Activated T-cell treated with anti-CD3 and anti-CD28 coated beads, Interleukin-2, amount 50 U/mL, for 1 hour (primary cell): ENCODE measurements at places on chromosomes 13 and 19.

DNA sequence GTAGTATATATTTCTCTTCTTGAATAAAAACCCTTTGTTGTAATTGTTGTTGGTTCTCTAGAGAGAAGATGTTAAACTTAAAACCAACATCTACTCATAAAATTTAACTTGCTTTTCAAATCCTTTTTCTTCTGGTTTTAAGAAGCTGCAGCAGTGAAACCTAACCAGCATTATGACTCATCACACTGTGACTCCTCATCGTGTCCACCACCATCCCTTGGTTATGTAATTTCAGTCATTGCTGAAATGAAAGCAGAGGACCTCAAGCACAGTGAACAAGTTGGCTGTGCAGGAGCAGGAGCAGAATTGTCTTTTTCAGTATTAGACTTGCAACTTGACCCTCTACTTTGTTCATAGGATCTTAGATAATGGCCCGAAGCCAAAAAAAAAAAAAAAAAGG, 64.9 kb upstream of the HTR2A start:
- DNase-seq = no peak

DNA sequence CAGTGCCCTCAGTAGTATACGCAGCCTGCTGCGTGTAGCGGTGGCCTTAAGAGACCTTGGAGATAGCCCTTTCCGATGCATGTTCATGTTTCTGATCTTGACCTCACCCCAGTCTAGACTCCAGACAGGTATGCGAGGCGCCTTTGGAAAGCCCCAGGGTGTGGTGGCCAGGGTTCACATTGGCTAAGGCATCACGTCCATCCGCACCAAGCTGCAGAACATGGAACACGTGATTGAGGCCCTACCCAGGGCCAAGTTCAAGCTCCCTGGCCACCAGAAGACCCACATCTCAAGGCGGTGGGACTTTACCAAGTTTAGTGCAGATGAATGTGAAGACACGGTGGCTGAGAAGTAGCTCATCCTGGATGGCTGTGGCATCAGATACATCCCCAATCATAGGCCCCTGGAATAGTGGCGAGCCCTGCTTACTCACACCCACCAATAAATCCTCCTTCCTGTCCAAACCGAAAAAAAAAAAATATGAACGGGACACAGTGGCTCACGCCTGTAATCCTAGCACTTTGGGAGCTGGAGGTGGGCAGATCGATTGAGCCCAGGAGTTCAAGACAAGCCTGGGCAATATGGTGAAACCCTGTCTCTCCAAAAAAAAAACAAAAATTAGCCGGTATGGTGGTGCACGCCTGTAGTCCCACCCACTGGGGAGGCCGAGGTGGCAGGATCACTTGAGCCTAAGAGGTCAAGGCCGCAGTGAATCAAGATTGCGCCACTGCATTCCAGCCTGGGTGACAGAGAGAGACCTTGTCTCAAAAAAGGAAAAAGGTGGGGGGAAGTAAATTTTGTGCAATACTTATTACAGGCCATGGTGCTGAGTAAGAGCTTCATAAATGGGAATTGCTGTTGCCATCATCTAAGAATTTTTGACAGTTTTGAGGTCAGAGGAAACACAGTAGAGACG, 12.4 kb upstream of the CBLC start:
- no peak for DNase-seq

- DNase-seq = no peak
Measured at GRCh38 chr13:71838842-71839241, 28.2 kb downstream of the DACH1 start.

GRCh38 chr13:112118451-112119064, 51.6 kb downstream of the SOX1 start:
- no peak for DNase-seq

- DNase-seq = no peak
Measured at GRCh38 chr13:79782541-79783205, 301.7 kb downstream of the NDFIP2 start.

- no peak for DNase-seq
Measured at GRCh38 chr19:3443840-3444694, 36.3 kb downstream of the SMIM24 start.

DNA sequence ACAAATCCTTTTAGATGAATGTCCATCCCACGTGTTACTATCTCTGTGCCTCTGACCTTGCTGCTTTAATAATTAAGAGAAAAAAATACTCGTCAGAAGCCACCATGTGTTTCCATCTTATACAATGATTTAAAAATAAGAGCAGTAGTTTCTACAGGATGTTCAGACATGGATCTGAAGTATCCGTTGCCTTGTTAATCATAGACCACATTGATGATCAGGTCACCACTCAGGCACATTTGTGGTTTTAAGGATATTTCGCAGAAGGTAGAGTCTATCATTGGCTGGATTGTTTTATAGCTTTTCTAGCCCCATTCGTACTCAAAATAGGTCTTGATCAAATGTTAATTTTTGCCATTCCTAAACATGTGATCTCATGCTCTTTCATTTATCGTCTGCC, 710.0 kb upstream of the ARGLU1 start:
- DNase-seq = no peak

DNA sequence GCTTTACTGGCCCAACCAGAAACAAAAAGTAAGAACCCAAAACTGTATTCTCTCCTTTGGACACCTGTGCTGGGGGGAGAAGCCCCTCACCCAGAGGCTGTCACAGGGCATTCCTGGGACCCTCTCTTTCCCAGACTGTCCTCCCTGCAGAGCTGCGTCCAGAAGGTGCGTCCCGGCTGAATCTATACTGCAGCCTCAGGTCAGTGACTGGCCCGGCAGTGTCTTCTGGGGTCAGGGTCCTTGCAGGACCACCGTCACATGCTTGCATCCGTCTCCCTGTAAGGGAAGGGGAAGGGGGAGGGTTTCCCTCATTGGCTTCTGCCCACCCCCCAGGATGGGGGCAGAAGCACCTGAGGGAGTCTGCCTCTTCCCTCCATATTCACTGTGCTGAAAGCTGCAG, 76.5 kb downstream of the ATP11A start:
- DNase-seq = no peak

DNA sequence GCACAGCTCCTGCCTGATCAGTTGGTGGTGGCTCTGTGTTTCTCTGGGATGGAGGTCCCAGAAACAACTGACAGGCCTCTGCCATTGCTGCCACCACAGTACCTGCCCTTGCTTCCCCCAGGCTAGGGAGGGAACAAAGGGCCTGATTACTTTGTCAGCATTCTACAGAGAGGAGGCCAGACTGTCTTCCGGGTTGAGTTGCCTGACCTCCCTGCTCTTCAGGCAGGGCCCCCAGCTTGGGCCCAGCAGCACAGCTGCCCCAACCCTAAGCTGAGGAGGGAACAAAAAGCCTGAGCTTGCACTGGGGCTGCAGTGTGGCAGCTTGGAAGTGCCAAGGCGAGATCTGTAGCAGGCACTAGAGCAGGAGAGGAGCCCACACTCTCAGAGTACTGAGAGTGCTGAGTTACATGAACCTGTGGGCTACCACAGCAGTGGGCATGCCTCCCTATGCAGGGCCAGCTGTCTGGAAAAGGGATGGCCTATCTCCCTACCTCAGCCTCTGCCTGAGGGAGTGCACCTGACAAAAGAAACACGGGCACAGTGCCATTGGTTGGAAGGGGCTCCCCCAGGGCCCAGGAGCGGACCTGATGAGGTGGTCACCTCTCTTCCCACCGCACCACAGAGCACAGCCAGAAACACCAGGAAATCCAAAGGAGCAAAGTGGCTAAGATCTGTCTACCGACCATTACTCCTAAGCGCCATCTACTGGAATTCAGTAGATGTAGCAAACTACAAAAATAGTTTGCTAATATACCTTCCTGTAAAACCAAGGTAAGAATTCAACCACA, 24.4 kb downstream of the SLC25A15 start:
- no peak for DNase-seq

DNA sequence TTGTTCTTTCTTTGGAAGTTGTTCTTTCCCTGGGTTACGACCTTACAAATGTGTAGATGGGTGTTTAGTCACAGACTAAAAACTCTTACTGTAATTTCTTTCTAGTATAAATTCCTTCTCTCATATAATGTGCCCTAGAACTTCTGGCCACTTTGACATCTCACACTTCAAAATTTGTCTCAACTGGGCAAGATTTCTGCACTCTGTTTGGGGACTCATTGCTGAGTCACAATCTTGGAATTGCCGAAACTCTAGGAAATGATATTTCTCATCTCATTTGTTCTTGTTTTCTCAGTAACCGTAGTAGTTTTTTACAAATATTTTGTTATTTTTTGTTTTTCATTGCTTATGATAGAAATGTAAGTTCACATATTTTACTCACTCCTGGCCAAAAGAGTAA, 2523.2 kb upstream of the PCDH20 start:
- DNase-seq = no peak

GRCh38 chr13:74131227-74131626, 3.0 kb downstream of the KLF12 start:
- DNase-seq = no peak

- no peak for DNase-seq
Measured at GRCh38 chr13:95703576-95703975, 26.6 kb downstream of the DNAJC3 start.

DNA sequence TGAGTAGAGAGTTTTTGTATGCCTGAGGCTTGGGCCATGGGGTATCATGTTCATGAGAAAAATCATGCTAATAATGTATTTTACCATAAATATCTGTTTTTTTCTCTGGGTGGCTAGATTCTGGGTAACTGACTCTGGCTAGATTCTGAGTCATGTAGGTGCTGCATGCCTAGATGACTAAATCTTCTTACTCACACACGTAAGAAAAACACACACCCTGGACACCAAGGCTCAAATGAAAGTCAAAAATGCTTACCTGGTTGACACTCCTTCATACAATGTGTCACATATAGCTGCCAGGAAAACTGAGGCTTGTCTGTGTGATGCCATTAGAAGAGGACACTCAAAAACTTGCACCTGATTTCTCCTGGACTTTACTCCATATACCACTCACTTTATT, 597.4 kb upstream of the SLITRK1 start:
- DNase-seq = no peak

GRCh38 chr19:4493929-4494690, 22.0 kb downstream of the HDGFL2 start:
- DNase-seq = no peak

DNA sequence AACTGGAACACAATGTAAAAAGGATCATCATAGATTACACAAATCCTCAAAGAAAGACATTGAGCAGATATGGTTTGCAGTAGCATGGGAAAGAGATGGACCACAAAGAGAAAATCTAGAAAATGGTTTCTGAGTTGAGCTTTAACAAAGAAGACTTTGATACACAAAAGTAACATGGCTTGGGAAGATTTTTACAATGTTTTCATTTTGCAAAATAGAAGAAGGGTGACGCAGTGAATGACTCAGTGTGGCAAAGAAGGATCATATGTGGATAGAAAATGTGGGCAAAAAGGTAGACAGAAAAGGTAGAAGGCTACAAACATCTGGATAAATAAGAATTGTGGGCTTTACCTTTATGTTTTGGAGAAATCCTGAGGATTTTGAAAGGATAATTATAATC, 1220.5 kb downstream of the PCDH17 start:
- no peak for DNase-seq
